ENCODE measurements at places on chromosomes 5 and 9. TPM values are rescaled to one million over a fixed set of nuclear protein-coding genes. Genes with fewer than 3 reads are reported as not detected.

GRCh38 chr9:12170456-12170855, 522.7 kb upstream of the TYRP1 start:
- no peaks in the 10 kb centered on the region for H3K27me3 ChIP-seq
- H3K4me3 ChIP-seq = no peak overlapping the region
- H3K4me1 ChIP-seq = no peaks in the 10 kb centered on the region
- H3K27ac ChIP-seq = no peak overlapping the region
- no peak for DNase-seq
- H3K36me3 ChIP-seq = peaks cover 5% of the 10 kb centered on the region

CTXN3 gene
- not detected for total RNA-seq

GRCh38 chr9:122929796-122930354, 1.4 kb downstream of the ZBTB26 start:
- DNase-seq = no peak
- H3K36me3 ChIP-seq = no peaks in the 10 kb centered on the region
- no peak overlapping the region for H3K27ac ChIP-seq
- H3K4me1 ChIP-seq = peaks cover 11% of the 10 kb centered on the region
- H3K4me3 ChIP-seq = no peak overlapping the region

FOXD4L6 gene
- total RNA-seq = not detected

- no peak for DNase-seq
- no peaks in the 10 kb centered on the region for H3K27me3 ChIP-seq
- peaks cover 63% of the 10 kb centered on the region for H3K4me1 ChIP-seq
- H3K27ac ChIP-seq = peak overlapping the region; percentile 77
- peak overlapping the region; percentile 38 for H3K4me3 ChIP-seq
Measured at GRCh38 chr9:89710697-89711096, 105.9 kb downstream of the GADD45G start.

GRCh38 chr9:137313326-137313936, 11.4 kb upstream of the NRARP start:
- H3K4me3 ChIP-seq = no peak overlapping the region
- no peaks in the 10 kb centered on the region for H3K4me1 ChIP-seq
- no peak overlapping the region for H3K27ac ChIP-seq
- no peaks in the 10 kb centered on the region for H3K27me3 ChIP-seq
- no peak for DNase-seq

All from natural killer cell treated with Interleukin-12 subunit alpha and Interleukin-12 subunit beta and Interleukin-15 and Interleukin-18, amount 100 ng/mL, for 72 hours (primary cell).